ENCODE measurements at places on chromosomes 3 and 15.

GRCh38 chr3:53375019-53375418 is 27.7 kb upstream of the DCP1A start:
- no peak for DNase-seq

DNA sequence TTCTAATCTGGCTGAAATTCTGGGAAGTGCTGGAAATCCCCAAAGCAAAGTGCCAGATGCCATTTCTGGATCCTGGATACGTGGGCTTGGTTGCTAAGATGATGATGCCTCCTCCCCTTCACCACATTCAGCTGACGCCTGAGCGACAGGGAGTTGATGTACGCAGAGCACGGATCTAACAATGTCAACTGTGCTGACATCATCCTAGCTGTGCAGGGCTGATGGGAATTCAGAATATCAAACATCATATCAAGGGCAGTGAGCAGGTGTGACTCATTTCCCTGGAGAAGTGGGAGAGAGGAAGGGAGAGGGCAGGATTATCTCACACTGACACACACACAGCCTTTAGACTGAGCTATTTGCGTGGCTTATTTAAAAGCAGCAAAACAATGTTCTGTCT is 92.6 kb upstream of the ZBTB20 start:
- DNase-seq = no peak

GRCh38 chr15:75672646-75673425 is 25.1 kb downstream of the SNX33 start:
- no peak for DNase-seq

DNA sequence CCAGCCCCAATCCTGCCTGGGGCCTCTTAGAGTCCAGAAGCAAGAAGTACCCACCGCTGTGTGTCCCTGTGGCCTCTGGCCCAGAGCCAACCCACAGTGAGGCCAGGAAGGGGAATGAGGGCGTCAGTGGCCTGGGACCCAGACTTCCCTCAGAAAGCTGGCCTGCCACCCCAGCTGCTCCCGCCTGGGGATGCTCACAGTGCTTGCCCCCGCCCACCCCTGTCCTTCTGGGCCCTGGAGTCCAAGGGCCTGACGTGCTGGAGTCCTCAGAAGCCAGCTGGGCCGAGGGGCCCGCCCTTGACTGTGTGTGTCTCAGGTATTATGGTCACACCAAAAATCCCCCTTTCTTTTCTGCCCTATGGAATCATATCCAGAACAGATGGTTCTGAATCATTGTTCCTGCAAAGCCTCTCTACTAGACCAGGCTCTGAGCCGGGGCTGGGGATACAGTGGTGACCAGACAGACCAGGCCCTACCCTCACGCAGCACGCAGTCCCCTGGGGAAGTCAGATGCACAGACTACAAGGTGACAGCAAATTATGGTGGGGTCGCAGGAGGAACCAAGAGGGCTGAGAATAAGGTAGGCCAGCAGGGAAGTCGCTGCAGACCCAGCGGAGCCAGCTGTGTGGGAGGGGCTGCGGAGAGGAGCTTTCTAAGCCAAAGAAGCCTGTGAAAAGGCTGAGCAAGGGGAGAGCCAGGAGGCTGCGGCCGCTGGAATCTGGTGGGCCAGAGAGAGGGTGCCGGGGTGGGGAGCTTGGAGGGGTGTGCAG is 99.1 kb downstream of the VGLL4 start:
- DNase-seq = no peak

DNA sequence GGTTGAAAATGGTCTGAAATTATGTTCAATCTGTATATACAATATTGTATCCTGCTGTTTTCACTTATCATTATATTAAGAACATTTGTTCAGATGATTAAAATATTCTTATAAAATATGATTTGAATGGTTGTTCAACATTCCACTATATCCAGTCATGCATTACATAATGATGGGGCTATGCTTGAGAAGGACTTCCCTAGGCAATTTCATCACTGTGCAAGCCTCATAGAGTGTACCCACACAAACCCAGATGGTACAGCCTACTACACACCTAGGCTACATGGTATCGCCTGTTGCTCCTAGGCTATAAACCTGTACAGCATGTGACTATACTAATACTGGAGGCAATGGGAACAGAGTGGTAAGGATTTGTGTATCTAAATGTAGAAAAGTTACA is 30.5 kb downstream of the SLC7A14 start:
- no peak for DNase-seq

DNA sequence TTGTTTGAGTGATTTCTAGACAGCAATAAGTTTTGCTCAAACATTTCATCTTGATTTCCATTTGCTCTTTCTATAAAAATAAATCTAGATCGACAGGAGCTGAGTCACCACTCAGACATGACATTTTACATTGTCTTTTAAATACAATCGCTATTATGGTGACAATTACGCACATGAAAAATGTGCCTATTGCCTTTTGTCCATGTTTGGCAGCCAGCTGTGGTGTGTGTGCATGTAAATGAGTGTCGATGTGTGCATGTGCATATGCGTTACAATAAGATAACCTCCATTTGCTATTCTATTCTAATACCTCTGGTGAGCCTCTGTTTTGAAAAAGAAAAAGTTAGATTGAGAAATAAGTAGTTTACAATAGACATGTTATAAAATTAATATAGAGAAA is 89.7 kb upstream of the GRM7 start:
- no peak for DNase-seq

- DNase-seq = peak; percentile 18
Observed at GRCh38 chr15:66955001-66955516, 110.3 kb upstream of the SMAD3 start.

GRCh38 chr3:153127788-153128187 is 34.2 kb upstream of the RAP2B start:
- no peak for DNase-seq

DNA sequence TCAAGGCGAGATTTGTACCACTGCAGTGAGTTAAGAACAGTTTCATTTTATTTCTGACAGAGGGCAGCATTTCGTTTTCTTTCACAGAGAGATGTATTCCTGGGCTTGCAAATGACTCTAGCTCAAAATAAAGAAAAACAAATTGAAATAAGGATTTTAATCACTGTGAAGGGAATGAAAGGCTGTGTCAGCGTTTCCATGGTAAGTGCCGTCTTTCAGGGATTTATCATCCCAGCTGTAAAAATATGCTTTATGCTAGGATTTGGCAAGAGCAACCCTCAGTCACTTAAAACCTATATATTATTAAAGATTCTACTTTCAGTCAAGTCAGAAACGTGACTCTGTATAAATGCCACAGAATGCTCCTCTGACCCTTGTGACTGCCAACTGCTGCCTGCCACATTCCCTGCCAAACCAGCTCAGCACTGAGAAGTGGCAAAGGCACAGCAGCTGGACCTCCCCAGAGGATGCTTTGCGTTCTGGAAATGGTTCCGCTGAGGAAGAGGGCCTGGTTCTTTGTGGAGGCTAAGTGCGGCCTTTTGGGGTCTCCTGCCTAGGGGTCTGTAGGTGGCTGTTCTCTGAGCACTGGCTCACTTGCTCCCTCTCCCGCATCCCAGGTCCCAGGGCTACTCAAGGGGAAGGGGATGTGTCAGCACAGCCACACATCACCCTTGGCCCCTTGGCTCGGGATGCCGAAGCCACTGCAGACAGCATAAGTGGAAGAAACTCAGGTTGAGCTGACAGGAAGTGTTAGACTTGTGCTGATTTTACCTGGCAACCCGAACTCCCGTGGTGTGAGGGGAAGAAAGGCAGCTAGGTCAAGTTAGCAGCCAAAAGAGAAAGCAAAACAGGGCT is 56.6 kb upstream of the POMGNT2 start:
- DNase-seq = no peak

GRCh38 chr15:84824260-84825007 is 7.3 kb downstream of the ALPK3 start:
- DNase-seq = no peak

- no peak for DNase-seq
Observed at GRCh38 chr3:38154625-38155255, 10.6 kb upstream of the OXSR1 start.

- DNase-seq = no peak
Observed at GRCh38 chr15:29612096-29612495, 210.2 kb downstream of the TJP1 start.

- DNase-seq = peak; percentile 77
Observed at GRCh38 chr15:78540141-78540870, at the start of gene PSMA4. PSMA4 (plus strand) TSS chr15:78540444; CDS start chr15:78541928, 1,484 bp downstream.

DNA sequence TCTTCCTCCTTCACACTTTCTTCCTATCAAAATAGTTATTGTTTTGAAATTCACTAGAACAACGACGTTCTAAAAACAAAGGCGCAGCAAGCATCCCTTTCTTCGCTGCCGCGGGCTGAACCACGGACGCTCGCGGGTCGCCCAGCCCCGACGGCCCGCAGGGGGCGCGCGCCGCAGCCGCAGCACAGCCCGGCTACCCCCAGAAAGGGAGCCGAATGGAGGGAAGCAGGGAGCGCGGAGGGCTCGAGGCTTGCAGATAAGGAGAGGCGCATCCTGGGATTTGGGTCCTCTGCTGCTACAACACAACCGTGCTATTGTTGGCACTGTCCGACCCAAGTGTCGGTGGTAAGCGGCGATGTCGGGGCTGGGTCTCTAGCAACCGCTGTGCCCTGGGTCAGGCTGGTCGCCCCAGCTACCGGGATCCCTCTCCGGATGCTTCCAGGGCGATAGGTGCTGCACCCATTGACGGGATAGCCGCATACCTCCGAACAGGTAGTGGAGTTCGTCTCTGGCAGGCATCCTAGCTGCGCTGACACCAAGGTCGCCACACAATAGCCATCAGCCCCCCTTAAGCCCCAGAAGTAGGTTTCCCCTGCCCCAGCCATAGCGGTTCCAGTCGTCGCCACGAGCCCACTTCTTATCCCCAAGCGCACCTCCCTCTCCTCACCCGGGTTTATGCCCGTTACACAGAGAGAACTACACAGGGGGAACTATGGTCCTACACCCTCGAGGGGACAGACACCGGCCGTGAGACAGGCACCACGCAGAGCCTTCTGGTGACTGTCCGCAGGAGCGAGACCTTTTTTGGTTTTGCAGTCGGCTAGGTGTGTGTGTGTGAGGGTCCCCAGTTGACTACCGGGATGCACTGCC is 6.0 kb downstream of the ONECUT1 start:
- DNase-seq = no peak

DNA sequence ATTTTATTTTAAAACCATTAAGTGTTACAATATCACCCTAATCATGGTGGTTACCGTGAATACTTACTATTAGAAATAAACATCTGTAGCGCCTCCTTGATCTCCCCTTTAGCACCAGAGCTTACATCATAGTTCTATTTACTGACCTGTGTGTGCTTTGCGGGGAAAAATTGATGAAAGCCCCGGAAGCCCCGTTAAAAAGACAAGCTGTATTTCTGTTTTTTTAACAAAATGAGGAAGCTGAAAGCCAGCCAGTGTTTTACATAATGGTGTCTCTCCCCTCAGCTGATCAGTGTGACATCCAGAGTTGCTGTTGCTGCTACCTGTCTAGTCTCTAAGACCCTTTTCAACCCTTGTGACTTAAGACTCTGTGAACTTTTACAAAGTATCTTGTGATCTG is 100.8 kb downstream of the OPA1 start:
- no peak for DNase-seq

- DNase-seq = no peak
Observed at GRCh38 chr3:195458316-195458717, 15.5 kb upstream of the ACAP2 start.

DNA sequence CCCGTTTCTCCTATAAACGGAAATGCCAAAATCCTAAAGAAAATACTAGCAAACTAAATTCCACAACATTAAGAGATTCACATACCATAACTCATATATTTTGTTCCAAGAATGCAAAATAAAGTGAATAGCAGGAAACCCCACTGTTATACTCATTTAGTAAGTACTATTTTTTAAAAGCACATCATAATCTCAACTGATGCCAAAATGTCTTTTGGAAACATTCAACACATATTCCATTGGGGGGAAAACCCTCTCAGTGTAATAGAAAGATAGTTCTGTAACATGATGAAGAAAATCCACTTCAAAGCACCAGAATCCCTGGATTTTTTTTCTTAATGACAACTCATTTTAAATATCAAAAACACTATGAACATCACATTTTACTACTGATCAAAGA is 93.0 kb upstream of the EIF1B start:
- no peak for DNase-seq

- DNase-seq = no peak
Observed at GRCh38 chr3:151197981-151198767, 4.8 kb downstream of the GPR171 start.

- DNase-seq = no peak
Observed at GRCh38 chr3:164007765-164008164, 1070.5 kb downstream of the SI start.

DNA sequence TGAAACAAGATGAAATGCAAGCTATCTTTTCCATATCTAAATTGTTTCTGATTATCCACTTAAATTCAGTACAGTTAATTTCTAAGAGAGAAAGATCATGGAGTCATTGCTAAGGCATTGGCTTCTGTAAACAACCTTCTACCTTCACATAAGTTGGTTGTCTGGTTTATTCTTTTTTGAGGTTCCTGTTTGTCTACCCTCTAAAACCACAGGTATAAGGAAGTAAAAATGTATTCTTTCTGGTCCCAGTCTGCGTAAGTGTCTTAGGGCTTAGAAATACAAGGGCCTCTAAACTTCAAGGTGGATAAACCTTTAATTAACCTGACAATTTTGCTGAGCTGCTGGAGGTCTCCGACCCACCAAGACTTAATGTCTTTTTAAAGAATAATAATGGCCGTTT is 3.6 kb upstream of the ATOSA start:
- no peak for DNase-seq

DNA sequence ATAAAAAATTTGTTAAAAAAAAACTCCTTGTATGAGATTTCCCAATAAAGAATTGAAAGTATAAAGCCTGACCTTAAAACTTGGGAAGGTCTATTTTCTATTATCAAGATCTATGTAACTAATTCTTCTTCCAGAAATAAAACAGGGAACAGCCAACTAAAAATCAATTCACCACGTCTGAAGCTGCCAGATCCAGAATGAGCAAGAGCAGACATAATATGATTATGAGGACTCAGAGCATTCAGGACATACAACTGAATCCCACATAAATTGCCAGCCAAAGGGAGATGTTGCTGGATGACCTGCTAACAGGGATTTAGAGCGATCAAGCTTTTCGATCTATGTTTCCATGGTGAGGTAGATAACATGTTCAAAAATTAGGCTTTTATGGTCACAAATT is 1151.3 kb upstream of the CADM2 start:
- no peak for DNase-seq

DNA sequence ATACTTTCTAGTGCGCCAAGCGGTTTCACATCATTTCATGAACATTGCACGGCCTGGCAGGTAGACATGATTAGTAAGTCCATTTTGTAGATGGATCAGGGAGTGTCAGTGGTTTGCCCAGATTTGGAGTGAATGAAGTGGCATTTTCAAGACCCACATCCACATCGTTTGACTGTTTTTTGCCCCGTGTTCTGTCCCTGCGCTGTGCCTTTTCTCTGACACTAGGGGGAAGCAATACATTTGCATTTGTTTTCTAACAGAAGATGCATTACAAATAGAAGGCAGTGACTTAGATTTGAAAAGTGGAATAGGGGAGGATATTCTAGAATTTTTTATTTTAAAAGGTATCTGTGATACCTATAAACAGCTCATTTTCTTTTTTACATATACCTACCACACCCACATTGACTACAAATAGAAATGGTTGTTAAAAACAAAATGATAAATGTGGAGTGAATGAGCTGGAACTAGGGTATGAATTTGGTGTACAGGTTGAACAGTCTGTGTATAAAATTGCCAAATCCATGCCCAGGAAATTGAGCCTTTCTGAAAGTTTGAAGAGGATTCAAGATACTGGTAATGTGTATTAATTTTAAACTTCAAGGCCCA is 98.0 kb downstream of the USP13 start:
- DNase-seq = no peak
